ENCODE measurements at places on chromosomes 3 and 15. TPM values are rescaled to one million over a fixed set of nuclear protein-coding genes. Genes with fewer than 3 reads are reported as not detected.

CEP19 gene
- 5.2 TPM for total RNA-seq

TCF12 gene
- 60.5 TPM for total RNA-seq

GRCh38 chr3:123712077-123712860 is 127.4 kb upstream of the HACD2 start:
- no peak overlapping the region for H3K27ac ChIP-seq
- no peaks in the 10 kb centered on the region for H3K27me3 ChIP-seq

C2CD4B gene
- 0.38 TPM for total RNA-seq

RAD18 gene
- 47.4 TPM for total RNA-seq

GRCh38 chr15:67033571-67034044 is 31.8 kb upstream of the SMAD3 start:
- H3K4me3 ChIP-seq = peak overlapping the region; percentile 57
- H3K27ac ChIP-seq = peak overlapping the region; percentile 1
- no peak for DNase-seq
- no peaks in the 10 kb centered on the region for H3K36me3 ChIP-seq

MASP1 gene
- not detected for total RNA-seq

DNA sequence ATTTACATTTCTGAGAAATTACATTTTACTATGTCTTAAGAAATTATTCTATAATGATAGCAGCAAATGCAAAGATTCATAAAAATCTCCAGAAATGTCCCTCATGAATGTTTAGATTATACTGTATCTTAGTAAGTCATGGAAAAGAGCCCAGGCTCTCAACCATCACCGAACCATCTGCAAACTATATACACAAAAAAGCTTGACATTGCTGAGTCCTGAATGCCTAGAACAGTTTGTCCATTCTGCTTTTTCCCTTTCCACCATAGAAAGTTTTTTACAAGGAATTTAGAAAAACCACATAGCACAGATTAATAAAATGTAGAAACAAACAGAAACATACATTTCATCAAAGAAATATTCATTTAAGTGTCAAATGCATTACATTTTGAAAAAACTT is 83.6 kb downstream of the MYO9A start:
- H3K27me3 ChIP-seq = no peaks in the 10 kb centered on the region
- peaks cover 13% of the 10 kb centered on the region for H3K36me3 ChIP-seq
- peaks cover 7% of the 10 kb centered on the region for H3K4me1 ChIP-seq
- DNase-seq = no peak
- no peak overlapping the region for H3K27ac ChIP-seq

Measured in activated CD8-positive, alpha-beta T cell treated with anti-CD3 and anti-CD28 coated beads for 36 hours (primary cell).